ENCODE measurements at places on chromosomes 11 and 22.

- no peak for DNase-seq
Measured at GRCh38 chr11:2791139-2791520, 91.3 kb upstream of the KCNQ1OT1 start.

GRCh38 chr11:113873236-113873626 is 2.1 kb downstream of the USP28 start:
- no peak for DNase-seq

GRCh38 chr22:19509191-19509590 is 15.0 kb downstream of the CLDN5 start:
- DNase-seq, result no peak

DNA sequence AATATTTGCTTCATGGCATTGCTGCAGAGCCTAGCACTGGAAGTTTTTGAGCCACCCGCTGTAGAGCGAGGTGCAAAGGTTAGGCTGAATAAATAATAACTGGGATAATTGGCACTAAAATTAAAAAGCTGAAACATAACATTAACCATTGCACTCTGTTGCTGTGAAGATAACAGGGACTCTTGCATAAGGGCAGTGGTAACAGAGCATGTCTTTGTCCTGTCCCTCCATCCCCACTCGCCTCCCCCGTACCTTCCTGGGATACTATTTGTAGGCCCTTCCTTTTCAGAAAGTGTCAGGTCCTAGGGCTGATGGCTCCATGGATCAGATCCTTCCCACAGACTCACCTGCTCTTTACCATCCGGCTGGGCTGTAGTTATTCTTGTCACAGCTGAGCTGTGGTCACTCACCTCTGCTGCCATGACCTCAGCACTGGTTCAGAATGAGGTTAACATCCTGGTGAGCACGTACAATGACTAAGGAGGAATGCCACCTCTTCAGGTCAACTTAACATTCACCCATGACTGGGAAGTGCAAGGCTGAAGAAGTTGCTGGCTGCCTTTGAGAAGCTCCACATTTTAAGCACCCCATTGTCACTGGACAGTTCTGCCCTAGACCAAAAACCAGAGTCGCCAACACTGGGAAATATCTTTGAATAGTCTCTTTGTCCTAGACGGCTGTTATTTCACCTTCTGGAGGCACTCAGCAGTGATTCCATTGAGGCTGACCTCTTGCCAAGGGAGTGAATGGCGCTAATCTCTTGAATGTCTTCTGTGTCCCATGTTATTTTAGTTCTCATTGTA is 103.2 kb upstream of the KIRREL3 start:
- no peak for DNase-seq

DNA sequence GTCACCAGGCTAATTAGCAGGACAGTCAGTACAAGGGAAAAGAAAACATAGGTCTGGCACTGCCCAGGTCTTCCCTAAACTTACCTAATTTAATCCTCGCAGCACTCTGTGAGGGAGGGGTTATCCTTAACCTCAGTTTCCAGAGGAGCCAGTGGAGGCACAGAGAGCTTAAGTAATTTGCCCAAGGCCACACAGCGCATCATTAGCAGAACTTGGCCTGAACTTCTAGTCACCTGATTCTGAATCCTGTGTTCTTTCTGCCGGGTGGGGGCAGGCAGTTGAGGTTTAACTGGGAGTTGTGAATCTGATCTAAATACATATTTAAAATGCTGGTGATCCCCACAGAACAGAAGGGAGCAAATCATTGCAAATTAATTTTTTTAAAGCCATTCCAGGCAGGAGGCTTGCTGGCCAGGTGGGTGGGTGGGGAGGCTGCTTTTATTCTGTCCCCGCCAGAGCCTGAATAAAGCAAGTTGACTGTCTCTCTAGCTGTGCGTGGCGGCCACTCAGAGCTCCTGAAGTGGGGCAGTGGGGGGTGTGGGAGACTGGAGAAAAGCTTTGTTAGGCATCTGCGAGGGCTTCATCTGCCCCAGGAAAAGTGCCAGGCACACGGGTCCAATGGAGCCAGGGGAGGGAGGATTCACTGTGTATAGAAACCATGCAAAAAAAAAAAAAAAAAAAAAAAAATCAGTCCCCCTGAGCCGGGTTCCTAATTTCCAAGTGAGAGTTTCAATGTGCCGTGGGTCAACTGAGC is 66.1 kb downstream of the NFAM1 start:
- DNase-seq, result no peak

DNA sequence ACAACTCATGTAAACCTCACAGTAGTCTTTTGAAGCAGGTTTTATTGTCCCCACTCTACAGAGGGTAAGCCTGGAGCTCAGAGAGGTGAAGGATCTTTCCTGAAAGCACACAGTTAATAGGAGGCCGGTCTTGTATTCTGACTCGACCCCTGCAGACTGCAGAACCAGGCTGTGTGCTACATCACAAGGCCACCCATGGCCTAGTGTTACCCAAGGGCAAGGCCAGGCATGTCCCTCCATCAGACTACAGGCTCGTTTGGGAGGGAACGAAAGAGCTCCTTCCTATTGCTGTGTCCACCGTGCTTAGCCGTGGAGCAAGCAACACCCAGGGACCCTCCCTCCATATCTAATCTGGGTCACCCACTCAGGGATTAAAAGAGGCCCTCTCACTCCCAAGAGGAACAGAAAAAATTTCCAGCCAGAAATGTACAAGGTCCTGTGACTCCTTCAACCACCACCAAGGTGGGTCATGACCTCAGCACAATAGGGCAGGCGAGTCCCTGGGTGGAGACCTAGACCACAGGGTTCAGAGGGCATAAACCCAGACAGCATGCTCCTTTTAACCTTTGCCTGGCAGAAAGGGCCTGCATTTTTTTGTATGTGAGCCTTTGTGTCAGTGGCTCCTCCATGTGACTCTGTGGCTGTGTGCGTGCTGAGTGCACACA is 6.3 kb upstream of the SMIM35 start:
- DNase-seq, result no peak

DNA sequence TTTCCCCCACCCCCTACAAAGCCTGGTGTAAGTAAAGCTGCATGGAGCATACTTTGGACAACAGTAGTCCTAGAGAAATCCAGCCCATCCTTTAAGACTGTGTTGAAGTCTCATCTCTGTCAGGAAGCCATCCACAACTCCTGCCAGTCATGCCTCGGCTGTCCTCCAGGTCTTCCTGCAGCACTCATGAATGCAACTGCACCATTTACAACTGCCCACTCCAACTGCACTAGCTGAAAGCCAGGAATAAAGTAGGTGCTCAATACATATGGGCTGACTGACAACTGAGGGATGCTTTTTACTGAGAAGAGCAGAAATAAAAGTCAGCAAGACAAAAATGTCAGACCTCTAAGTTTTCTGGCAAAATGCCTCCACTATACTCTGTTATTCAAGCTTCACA is 27.4 kb downstream of the IL18BP start:
- no peak for DNase-seq

DNA sequence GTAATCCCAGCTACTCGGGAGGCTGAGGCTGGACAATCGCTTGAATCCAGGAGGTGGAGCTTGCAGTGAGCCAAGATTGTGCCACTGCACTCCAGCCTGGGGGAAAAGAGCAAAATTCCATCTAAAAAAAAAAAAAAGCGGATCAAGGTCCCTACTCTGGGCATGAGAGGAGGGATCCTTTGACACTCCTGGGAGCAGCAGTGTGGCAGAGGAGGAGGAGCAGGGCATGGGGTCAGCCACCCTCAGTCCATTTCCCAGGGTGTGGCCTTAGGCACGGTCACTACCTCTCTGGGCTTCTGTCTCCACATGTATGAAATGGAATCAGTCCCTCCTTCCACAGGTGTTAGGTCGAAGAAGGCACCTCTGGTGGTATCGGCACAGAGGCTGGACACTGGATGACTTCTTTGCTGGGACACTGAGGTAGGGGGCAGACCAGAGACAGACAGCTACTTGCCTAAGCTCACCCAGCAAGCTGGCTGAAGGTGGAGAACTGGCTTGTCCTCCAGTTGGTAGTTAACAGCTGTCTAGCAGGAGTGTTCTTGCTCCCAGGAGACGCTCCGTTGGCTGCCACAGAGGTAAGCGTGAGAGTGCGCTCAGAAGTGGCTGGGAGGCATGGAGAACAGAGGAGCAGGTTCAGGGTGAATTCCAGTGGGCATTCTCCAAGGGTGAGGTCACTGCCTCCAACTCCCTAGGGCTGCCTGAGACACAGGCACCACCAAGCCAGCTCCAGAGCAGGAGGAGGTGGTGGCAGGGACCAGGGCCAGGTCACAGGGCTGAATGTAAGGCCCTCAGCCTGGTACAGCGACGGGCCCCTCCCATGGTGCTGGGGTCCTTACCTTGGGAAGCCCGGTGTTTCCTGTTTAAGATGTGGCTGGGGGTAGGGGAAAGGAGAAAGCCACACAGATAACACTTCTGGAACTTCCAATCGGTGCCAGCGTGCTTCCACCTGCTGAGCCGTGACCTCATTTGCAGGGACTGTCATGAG is 19.5 kb downstream of the TXN2 start:
- no peak for DNase-seq

DNA sequence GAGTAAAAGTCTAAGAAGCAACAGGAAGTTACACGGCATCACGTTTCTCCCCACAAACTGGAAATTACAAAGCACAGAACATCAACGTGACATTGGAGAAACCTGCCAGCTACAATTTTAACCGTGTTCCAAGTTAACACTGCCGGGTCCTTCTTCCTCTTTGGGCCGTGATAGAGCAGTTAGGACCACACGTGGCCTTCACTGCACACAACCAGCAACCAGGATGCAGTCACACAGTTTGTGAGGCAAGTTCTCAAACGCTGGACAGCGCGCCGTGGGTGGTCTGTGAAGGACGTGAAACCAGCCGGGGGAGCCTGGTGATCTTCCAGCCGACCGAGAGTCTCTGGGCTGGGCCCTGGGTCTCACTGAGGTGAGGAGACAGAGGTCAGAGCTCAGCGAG is 14.6 kb downstream of the C11orf21 start:
- no peak for DNase-seq

DNA sequence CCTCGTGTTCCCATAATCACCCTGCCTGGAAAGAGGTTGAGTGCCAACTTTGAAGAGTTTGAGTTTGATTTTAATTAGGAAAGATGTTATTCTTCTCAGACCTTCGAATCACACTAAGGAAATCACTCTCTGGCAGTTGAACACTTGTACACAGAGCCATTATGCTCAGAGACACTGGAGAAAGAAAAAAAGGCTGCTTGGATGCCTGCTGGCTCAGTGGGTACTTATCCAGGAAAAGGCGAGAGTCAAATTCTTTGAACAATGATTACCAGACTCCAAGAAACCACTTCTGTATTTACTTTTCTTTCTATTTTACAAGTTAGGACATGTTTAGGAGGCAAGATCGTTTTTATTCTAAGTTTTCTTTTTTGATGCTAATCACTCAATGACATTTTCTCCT is 438.5 kb upstream of the FAT3 start:
- no peak for DNase-seq

DNA sequence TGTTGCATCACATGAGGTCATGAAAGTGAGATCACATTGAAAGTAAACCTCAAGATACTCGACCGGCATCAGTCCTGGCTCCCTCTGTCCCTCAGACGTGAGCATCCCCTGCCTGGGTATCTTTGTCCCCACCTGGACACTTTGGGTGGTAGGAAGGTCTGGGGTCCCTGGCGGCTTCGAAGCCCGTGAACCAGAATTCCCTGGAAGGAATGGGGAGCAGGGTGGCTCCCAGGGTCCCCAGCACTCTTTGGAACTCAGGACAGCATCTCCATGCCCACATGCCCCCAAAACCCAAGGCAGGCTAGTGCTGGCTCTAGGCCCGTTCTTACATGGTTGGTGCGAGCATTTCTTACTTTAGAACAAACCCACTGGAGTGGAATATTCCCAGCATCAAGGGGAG is 7.5 kb downstream of the DERL3 start:
- no peak for DNase-seq

DNA sequence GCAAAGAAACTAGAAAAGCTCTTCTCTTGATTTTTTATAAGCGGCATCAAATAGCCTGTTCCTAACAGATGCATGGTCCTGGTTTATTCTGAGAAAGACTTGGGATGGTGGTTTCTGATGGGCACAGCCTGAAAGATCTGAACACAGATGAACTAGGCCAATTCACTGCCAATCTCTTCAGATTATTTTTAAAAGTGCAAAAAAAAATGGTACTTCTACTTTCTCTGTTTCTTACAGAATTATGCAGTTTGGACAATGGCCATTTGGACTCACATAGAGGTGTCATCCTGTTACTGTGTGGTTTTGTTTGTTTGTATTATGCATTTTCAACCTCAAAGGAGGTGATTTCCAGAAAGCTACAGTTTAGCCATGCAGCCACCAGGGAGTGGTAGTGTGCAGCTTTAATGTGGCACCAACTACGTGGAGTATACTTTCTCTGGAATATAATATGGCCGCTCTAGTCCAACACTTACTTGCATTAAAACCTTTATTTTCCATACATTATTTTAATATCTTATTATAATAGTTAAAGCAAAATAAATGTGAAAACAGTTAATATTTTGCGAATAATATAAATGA is 469.8 kb upstream of the KIRREL3 start:
- DNase-seq, result peak; percentile 1

- no peak for DNase-seq
Measured at GRCh38 chr11:27361649-27362431, 1.2 kb downstream of the CCDC34 start.

DNA sequence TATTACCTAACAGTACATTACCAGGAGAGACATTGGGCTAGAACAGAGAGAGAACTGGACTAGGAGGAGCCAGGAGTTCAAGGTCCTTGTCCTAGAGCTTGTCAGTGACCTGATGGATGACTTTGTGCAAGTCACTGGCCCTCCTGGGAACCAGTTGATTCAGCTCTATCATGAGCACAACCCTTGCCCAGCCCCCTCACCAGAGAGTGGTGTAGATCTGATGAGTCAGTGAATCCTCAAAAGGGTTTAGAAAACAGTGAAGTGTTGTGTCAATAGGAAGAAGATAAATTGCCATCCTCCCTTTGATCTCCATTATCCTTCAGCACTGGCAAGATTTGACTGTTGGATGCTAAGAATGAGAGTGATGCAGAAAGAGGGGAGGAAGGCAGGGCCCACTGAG is 24.3 kb downstream of the NEU3 start:
- DNase-seq, result no peak

- no peak for DNase-seq
Measured at GRCh38 chr11:12950670-12951069, 58.4 kb upstream of the RASSF10 start.

- DNase-seq, result no peak
Measured at GRCh38 chr11:76794371-76795289, 11.5 kb downstream of the TSKU start.

DNA sequence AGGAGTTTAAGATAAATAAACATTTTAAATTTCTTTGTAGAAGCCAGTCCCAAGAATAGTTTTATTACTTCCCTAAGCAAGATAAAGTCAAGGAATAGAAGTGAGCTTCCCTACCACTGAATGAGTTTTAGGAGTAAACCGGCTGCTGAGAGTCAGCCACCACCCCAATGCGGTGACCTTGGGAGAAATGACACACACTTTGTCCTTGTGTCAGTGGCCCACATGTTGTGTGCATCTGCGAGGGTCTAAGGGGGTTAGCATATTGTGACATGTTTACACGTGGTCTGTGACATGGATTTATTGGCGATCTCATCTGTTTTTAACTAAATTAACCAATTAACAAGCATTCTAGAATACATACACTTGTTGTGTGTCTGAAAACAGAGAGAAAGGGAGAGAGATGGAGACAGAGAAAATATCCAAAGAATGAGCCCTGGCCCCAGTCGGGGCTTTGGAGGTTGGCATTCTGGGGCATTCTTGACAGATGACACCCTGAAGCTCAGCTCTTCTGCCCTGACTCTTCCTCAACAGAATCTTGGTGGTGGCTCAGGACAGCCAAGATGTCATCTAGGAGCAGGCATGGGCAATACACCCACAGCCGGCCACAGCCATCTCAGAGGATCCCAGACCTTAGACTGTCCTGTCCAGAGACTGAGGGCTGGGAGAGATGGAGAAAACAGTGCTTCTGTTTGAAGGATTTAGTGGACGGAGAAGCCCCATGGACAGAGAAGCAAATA is 29.7 kb upstream of the TMPRSS4 start:
- DNase-seq, result no peak
